T47D (cell line): ENCODE measurements at places on chromosomes 3 and 15.

GRCh38 chr3:78604341-78604740, 1163.5 kb downstream of the ROBO1 start:
- no peak for DNase-seq

DNA sequence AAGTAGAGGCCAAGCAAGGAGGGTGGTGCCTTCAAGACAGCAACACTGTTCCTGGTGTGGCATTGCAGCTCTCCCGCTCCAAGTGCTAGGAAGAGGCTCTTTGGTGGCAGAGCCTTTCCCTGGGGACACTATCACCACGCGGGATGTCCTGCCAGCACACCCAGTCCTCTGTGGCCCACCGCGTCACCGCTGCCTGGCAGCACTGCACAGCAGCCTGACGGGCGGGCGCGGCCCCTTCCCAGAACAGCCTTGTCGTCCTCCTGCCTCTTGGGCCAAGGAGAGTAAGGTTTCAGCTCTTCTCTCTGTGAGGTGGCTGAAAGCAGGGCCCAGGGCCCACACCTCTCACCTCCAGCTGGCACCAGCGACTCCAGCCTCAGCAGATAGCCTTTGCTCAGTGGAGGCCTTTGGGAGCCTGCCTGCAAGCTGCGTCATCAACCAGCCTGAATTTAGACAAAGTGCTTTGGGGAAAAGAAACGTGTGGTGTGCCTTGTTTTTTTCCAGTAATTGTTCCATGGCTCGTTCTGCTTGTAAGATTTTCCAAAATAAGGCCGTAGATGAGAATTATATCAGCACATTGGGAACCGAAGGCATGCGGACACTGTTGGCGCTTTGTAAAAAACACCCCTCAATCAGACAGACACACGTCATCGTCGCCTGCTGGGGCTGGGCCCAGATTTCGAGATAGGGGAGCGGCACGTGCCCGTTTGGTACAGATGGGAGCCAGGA, 65.0 kb downstream of the AAGAB start:
- DNase-seq, result no peak

GRCh38 chr3:171490901-171491300, 30.7 kb upstream of the TNIK start:
- DNase-seq, result no peak

DNA sequence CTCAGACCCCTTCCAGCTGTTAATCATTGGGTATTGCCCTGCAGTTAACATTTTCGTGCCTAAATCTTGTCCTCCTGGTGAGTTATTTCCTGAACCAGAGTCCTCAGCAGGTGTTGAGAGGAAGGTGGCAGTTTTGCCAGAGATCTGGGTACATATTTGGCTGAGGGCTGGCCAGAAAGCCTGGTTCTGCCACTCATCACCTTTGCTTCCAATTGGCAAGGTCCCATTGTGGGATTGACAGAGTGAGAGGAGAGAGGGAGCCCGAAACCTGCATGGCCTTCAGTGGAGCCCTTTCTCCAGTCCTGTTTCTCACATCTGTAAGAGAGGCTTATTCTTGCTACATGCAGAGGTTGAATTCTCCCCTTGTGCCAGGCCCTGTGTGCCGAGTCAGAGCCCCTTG, 8.9 kb upstream of the TKT start:
- DNase-seq, result peak; percentile 74

GRCh38 chr3:46812237-46812791, 50.9 kb downstream of the MYL3 start:
- no peak for DNase-seq

DNA sequence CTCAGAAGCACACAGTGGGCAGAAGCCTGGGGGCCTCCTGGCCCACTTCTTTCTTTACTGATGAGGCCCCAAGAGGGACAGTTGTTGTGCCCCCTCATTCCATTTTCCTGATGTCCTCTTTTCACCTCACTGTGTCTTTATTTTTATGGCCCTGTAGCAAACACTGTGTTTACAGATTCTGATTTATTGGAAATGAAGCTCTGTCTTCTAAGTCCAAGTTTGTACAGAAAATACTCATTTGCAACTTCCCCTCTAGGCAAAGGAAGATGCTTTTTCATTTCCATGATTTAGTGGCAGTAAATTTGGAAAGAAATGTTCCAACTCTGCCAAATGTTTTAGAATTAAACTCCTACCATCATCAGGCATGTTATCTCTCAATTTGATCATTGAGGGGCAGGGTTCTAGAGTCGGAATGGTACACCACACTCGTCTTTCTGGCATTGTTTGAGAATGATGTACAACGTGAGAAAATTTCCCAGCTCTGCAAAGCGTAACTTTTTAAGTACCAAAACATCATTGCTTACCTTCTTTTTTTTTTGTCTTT, 129.7 kb downstream of the ARNT2 start:
- DNase-seq, result no peak

DNA sequence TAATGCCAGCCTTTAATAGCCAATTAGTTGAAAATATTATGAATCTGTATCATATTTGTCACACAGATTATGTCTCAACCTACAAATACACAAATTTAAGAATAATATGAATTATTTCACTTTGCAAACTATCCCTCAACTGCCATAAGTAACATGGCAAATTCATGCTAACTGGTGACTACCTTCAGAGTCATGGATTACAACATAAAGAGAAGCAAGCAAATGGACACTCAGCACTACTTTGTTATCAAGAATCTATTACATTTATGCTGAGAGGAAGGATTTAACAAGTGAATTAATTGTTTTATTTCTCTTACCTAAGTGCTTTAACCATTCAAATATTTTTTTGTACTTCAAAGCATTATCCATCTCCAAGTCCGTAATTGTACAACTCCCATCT, 103.1 kb upstream of the BCL6 start:
- no peak for DNase-seq

DNA sequence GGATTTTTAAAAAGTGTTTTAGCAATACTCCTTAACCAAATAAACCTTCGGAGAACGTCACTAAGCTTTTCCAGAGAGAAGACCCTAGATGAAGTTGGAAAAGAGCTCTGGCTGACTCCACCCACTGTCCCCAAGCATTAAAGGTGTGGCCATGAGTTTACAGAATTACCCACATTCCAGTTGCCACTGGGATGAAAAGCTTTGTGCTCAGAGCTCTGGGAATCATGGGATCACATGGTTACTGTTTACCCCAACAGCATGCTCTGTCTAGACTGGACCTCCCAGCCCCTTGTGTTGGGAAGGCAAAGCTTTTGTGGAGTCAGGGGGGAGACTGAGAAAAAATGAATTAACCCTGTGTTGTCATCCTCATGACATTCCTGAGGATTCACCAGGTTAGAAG, 55.3 kb downstream of the CCK start:
- DNase-seq, result no peak

DNA sequence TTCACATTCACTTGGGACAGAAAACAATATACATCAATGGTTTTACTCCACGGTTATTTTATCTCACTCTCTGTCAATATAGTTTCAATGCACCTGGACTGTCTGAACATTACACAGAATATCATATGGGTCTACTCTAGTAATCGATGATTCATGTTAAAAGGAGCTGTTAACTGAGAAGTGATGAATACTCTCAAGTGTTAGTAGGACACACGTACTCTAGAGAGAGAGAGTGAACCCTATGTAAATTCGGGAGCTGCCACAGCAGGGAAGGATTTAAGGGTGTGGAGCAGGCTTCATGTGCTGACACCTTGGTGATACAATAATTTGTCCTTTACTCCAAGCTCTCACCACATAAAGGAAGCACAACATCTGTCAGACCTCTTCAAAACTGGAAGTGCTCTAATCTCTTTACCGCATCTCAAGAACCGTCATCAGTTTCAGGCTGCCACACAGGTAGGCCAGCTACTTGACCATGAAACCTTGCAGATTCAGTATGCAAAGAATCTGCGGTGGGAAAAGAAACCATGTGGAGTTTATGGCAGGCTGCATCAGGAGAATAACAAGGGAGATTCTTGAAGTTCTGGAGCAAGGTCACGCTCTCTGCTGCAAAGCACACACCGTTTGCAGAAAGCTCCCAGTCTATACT, 199.2 kb upstream of the TMC3 start:
- no peak for DNase-seq

DNA sequence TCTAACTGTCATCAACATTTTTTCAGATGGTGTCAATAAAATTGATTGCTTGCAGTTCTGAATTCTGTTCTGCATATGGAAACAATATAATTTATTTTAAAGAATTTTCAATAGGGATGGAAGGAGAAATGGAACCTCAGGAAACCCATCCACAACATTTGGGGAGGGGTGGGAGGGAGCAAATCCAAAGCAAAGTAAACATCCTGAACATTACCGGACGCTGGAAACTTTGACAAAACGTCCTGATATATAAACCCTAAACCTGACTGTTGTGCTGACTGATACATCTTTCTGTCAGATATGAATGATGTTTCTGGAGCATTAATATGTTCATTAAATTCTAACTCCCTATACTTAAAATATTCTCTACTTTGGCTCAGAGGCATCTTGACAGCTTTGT, 479.0 kb downstream of the FOXP1 start:
- DNase-seq, result no peak
